PC-9 (cell line): ENCODE measurements at places on chromosomes 3 and 15.

DNA sequence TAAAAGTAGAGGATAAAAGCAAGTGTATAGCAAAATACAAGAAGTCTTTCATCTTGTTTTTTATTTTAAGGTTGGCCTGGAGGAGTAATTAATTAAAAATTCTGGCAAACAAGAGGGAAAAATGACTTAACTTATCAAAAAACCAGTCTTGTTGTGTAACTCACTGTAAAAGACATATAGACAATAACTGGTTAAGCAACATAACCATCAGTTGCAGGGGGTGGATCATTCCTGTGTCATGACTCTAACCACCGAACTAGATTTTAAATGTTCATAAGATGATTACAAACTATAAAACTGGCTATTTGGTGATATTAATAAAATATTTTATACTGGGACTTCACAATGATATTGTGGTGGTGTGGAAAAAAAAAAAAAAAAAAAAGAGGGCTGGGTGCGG is 130.6 kb downstream of the STAG1 start:
- peaks cover 48% of the 10 kb centered on the region for H3K4me1 ChIP-seq
- H3K27me3 ChIP-seq: no peaks in the 10 kb centered on the region
- H3K27ac ChIP-seq: peak overlapping the region; percentile 34; the same call in 1 of the 2 replicates
- no peak overlapping the region for H3K4me3 ChIP-seq
- no peaks in the 10 kb centered on the region for H3K36me3 ChIP-seq

- H3K27me3 ChIP-seq: no peaks in the 10 kb centered on the region
- DNase-seq: no peak
- H3K4me3 ChIP-seq: no peak overlapping the region
- peaks cover 8% of the 10 kb centered on the region for H3K4me1 ChIP-seq
Measured at GRCh38 chr3:189184566-189184965, 12.8 kb downstream of the TPRG1 start.

GRCh38 chr15:81859737-81860516 is 185.9 kb downstream of the MEX3B start:
- no peak overlapping the region for H3K4me3 ChIP-seq
- H3K27ac ChIP-seq: no peak overlapping the region
- H3K36me3 ChIP-seq: no peaks in the 10 kb centered on the region
- H3K4me1 ChIP-seq: no peaks in the 10 kb centered on the region
- H3K27me3 ChIP-seq: 0 out of 2 replicates have a peak, but pooled peaks cover 3% of the 10 kb centered on the region
- DNase-seq: no peak

DNA sequence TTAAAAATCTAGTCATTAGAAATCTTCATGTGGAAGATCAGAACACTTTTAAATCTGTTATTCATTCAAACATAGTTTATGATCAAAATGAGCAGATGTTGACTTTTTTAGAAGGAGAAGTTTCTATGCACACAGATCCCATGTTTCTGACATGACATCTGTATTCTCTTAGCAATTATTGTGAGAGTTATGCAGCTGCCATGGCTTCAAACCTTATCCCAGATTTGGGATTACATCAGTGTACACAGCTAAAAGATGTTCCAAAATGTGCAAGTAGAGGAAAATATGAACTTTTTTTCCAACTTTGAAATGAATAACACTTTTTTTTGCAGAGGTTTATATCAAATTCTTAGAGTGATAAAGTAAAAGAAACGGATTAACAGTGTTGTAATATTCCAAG is 1166.9 kb downstream of the ZPLD1 start:
- no peaks in the 10 kb centered on the region for H3K36me3 ChIP-seq
- H3K27me3 ChIP-seq: no peaks in the 10 kb centered on the region
- H3K4me3 ChIP-seq: no peak overlapping the region
- no peak for DNase-seq

DNA sequence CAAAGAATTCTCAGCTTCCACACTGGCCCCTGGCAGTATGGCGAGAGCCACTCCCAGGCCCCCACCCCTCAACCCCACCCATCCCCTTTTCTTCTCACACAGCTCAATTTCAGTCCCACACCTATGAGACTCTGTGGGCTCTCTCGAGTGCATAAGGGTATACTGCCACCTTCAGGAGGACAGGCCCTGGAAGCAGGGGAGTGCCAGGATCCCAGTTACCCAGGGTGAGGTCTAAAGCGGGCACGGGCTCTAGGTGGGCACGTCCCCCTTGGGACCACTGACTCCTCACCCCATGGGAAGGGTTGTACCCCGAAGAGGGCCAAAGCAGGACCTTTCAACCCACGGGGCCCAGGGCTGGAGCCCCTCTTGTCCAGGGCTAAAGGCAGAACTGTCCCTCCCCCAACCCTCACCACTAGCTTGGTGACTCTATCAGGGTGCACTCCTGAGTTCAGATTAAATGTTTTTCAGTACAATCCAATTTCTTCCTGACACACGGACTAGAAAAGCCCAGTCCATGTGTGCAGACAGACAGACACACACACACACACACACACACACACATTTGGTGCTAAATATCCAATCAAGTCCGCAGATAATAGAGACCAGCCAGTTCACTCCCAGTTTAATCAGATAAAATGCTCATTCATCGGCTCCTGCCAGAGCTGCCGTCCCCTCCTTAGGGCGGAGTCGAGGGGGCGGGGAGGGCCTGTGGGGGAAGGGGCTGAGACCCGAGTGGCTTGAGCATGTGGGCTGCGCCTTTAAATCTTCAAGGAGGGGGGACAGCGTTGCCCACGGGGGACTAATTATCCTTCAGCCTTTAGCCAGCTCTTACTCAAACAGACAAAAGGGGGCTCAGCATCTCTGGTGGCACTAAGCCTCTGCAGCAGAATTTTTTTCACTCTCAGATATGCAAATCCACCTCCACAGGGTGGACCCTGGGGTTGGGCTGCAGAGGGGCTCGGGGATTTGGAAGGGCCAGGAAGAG is 59.3 kb downstream of the CYP11A1 start:
- H3K27ac ChIP-seq: no peak overlapping the region
- peak; percentile 59 for DNase-seq
- no peaks in the 10 kb centered on the region for H3K27me3 ChIP-seq
- H3K4me3 ChIP-seq: no peak overlapping the region
- H3K4me1 ChIP-seq: peaks cover 6% of the 10 kb centered on the region; the same call in 1 of the 2 replicates
- no peaks in the 10 kb centered on the region for H3K36me3 ChIP-seq

DNA sequence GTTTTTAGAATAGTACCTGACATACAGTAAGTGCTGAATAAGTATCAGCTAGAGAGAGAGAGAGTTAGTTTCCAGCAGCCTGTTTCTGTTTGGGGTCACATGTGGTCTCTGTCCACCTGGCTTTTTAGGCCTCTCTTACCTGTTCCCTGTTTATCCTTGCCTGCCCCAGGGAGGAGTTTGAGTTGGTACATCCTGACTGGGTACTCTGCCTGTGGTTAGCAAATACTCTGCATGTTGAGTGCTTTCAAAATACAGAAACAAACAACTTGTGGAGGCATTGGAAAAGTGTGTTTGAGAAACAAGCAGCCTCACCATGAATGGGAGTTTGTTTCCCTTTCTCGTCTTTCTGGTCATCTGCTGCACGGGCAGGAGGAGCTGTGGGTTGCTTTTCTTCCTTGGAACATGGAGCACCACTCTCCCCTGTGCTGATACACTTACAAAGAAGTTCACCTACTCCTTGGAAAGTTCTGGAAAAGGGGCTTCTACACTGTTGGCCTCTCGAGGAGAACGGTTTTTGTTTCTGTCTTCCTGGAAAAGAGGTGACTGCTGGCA is 166.1 kb downstream of the PGPEP1L start:
- no peak overlapping the region for H3K27ac ChIP-seq
- no peaks in the 10 kb centered on the region for H3K36me3 ChIP-seq
- no peaks in the 10 kb centered on the region for H3K27me3 ChIP-seq
- no peak for DNase-seq
- H3K4me1 ChIP-seq: no peaks in the 10 kb centered on the region
- no peak overlapping the region for H3K4me3 ChIP-seq

GRCh38 chr15:38509152-38509551 is 55.2 kb downstream of the FAM98B start:
- no peaks in the 10 kb centered on the region for H3K4me1 ChIP-seq
- H3K36me3 ChIP-seq: no peaks in the 10 kb centered on the region
- H3K27ac ChIP-seq: no peak overlapping the region
- H3K4me3 ChIP-seq: no peak overlapping the region
